ENCODE measurements at places on chromosomes 4 and X. TPM values are rescaled to one million over a fixed set of nuclear protein-coding genes. Genes with fewer than 3 reads are reported as not detected.

GRCh38 chr4:3200423-3201090 is 48.4 kb upstream of the MSANTD1 start:
- no peak for DNase-seq

GRCh38 chr4:108342325-108342970 is 173.7 kb upstream of the LEF1 start:
- DNase-seq: peak; percentile 36

DNA sequence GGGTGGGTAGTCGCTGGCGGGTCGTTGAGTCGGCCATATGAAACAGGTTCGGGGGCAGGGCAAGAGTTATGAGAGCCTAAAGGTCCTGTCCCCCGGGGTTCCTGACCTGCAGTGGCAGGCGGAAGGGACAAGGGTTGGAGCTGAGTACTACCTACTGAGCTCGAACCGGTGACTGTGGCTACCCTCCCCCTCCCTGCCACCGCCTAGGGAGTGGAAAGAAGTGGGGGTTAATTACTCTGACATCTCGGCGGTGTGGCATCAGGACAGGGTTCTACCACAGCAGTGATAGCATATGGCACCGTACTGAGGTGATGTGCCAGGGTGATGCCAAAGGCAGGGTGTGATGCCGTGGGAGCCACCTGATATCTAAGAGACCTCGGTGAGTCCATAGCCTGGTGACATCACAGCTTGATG is 307 bp downstream of the ATG4A start:
- no peak for DNase-seq

DNA sequence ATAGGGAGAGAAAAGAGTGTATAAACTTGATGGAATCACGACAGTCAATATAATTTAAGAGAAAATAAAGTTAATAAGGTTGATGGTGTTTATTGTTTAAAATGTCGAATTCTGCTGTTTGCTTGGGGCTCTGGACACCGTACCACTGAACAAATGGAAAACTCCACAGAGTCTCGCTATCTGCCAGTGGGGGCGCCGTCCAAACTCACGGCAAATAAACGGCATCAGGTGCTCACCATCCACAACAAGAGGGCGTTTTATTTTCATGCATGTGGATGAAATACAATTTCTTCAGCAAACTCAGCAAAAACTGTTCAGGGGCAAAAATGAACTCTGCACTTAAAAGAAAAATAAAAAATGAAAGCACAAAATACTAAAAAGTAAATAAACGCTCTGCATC is 46.6 kb upstream of the FAM47C start:
- DNase-seq: no peak

DNA sequence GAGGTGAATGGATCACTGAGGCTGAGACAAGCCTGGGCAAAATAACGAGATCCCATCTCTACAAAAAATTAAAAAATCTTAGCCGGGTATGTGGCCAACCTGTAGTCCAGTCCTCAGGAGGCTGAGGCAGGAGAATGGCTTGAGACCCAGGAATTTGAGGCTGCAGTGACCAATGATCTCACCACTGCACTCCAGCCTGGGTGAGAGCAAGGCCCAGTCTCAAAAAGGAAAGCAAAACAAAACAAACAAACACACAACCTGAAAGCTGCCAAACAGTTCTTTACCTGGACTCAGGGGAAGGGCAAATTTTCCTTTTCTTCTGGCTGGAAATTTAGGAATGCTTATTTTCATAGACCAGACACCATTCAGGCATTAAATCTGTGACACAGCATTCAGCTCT is 163.1 kb upstream of the FAT1 start:
- DNase-seq: no peak

DNA sequence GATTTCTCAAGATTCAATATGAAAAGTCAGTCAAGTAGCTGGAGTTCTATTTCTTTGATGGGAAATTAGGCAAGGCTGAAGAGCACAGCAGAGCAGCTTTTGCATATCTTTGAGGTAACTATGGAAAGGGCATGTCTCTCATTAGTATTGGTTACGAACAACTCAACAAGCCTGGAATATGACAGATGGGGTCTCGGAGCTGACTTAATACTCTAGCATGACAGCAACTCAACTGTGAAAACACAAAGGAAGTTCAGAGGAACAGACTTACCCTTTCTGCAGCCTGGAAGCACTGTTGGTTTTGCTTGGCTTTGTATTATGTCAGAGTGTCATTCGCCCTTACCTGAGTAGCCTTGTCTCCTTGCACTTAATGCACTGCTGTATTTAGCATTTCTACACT is 79.9 kb upstream of the AADAT start:
- no peak for DNase-seq

DNA sequence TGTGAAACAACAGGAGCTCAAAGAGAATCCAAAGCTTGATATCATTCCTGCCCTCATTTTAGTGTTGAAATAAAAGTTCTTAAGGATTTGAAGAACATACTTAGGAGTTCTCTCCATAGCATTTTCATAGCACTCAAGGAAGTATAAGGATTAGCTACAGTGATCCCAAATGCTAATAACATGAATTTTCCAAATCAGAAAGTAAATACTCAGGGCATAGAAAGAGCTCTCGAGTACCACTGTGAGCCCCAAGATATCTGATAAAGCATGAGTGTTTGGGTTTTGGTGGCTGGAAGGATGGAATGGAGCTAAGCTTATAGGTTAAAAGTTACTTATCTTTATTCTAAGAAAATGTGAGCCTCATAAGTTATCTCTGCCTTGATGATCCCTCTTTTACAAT is 584.9 kb downstream of the KCNIP4 start:
- no peak for DNase-seq

- DNase-seq: no peak
Measured at GRCh38 chr4:110085131-110085530, 113.3 kb downstream of the ELOVL6 start.

GRCh38 chrX:153750127-153750774 is 13.8 kb upstream of the PLXNB3 start:
- DNase-seq: no peak

DNA sequence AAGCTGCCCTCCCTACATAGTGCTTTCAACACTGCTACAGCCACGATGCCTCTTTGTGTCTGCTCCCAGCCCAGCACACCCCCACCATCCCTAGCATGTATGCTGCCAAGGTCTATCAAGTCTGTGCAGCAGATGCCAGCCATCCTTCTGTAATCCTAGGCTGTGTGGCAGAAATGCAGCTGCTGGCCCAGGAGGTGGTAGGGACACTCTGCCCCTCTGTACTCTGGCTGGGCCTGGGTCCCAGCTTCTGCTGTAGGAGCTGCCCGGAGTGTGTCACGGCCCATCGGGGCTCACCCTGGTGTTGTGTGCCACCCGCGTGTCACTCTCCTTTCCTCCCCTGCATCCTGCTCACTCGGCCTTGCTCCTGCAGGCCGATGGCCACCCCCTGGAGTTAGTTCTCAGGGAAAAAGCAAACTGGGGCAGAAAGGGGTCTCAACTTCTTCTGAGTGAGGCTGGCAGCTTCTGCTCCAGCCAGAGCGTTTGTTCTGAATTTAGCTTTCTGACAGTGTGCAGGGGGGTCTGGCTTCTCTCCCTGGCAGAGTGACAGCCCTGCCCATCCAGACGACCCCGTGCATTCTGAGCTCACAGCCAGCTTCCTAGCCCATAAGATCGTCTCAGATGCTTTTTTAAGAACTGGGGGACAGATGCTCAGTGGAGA is 22.7 kb downstream of the PSAPL1 start:
- no peak for DNase-seq

DNA sequence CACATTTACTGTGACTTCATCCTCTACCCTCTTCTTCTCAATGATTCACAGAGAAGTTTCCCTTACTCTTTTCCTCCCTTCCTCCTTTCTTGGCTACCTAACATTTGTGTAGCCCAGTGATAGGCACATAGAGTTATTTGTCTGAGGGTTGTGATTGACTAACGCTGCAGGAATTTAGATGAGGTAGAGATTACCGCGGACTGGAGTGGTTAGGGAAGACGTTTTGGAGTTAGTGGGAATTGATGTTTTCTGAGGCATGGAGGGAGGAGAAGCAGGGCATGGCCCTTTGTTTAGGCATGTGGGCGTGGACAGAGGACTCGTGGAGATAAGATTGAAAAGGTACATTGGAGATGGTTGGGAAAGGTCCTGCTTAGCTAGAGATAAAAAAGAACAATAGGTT is 246.7 kb downstream of the GPAT3 start:
- DNase-seq: no peak

DNA sequence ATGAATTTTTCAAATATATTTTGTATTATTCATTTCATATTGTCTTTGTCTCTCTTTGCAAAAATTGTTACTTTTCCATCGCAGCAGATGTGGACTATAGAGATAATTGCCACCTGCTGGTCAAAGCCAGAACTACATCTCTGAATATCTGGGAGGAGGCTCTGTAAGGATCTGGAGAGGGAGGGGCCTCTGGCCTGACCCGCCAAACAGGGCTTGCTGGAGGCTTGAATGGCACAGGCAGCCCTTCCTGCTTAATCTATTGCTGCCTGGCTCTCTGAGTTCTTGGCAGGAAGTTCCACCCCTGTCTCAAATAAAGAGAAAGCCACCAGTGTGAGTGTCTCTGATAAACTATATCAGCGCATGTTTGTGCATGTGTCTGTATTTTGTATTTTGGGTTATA is 132.4 kb downstream of the ZMAT1 start:
- DNase-seq: peak; percentile 72

GRCh38 chrX:139738581-139738980 is 30.6 kb upstream of the MCF2 start:
- no peak for DNase-seq

The ERVMER34-1 gene
- not detected for total RNA-seq

The IL1RAPL1 gene
- total RNA-seq: not detected

The PABPC1L2B gene
- not detected for total RNA-seq

The GABRA4 gene
- total RNA-seq: not detected

The ITGB1BP2 gene
- 4.9 TPM for total RNA-seq

The YY2 gene
- 2.2 TPM for total RNA-seq

The CT55 gene
- total RNA-seq: not detected

The SMC1A gene
- total RNA-seq: 122 TPM

The CT45A10 gene
- not detected for total RNA-seq

Data from activated T-helper 1 cell treated with anti-CD3 and anti-CD28 coated beads, Interleukin-12 subunit alpha, Interleukin-12 subunit beta, Interleukin-2, Interleukin-4 antibody, amounts not matched to agents 30 ng/mL and 10 ng/mL and 1 ng/mL, durations not matched to agents 14 hours and 24 hours and 36 hours (primary cell).